MCF 10A (cell line): ENCODE measurements at places on chromosomes 6 and 20. TPM values are rescaled to one million over a fixed set of nuclear protein-coding genes. Genes with fewer than 3 reads are reported as not detected.
A peak's percentile ranks its signal among the peaks of the same experiment; 100 is the strongest.

DNA sequence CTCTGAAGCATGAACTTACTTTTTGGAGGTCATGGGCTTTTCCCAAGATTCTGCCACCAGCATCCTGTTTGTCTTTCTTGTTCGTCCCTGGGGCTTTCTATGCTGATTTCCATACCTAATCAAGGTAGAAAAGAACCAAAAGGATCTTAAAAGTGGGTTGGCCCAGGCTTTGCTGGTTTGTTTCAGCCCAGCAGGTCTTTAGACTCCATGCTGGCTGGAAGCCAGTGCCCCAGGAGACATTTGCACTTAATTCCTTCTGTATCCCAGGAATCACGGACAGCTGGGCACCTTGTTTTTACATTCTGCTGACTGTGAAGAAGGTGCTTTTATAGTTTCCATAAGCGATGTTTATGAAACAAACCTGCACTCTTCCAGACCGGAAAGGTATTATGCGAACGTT lies 195.9 kb downstream of the CDH4 start:
- H3K4me1 ChIP-seq = no peaks in the 10 kb centered on the region
- H3K4me3 ChIP-seq = no peak overlapping the region
- peaks cover 6% of the 10 kb centered on the region for H3K36me3 ChIP-seq
- no peaks in the 10 kb centered on the region for H3K27me3 ChIP-seq
- H3K27ac ChIP-seq = no peak overlapping the region

DNA sequence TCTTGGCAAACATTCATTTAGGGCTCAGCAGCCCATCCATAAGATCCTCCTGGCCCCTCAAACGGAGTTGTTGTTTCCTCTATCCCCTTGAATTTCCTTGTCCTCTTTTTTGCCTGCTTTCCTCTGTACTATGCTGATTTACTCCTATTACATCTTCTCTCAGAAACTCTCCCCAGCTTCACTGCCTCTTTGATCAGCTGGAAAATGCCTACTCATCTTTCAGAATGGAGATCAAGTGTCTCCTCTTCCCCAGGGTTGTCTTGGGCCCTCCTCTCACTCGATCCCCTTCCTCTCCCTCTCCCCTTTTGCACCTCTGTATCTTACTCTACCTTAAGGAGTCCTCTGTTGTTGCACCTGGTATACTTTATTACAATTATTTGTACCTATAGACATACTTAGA lies 60.2 kb downstream of the PHF20 start:
- H3K27me3 ChIP-seq = no peaks in the 10 kb centered on the region
- H3K27ac ChIP-seq = peak overlapping the region; percentile 47
- H3K36me3 ChIP-seq = peaks cover 37% of the 10 kb centered on the region
- no peak for DNase-seq
- H3K4me1 ChIP-seq = peaks cover 6% of the 10 kb centered on the region

ZC2HC1B gene
- not detected in 2 replicates for total RNA-seq

PAK5 gene
- total RNA-seq = not detected in 2 replicates

DNA sequence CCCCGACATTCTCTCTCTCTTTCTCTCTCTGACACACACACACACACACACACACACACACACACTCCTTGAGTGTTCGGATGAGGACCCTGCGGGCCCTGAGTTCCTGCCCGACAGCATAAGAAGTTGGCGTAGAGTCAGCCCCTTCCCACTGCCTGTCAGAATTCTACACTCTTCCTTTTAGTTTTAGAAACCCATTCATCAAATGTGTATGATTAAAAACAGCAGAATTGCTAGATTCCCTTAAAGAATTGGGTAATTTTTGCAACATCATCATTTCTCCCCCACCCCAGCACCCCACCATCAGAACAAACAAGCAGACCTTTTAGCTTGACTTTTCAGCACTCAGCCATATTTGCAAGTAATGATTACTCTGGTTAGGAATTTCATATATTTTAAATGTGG lies 322.8 kb downstream of the FARS2 start:
- no peak overlapping the region for H3K27ac ChIP-seq
- no peaks in the 10 kb centered on the region for H3K27me3 ChIP-seq
- peaks cover 2% of the 10 kb centered on the region for H3K36me3 ChIP-seq
- no peak for DNase-seq
- H3K4me1 ChIP-seq = no peaks in the 10 kb centered on the region

GRCh38 chr6:36769676-36770499 lies 69.4 kb downstream of the CPNE5 start:
- H3K4me3 ChIP-seq = no peak overlapping the region
- peak; percentile 30 for DNase-seq
- no peaks in the 10 kb centered on the region for H3K36me3 ChIP-seq
- H3K4me1 ChIP-seq = peaks cover 17% of the 10 kb centered on the region
- no peaks in the 10 kb centered on the region for H3K27me3 ChIP-seq
- H3K27ac ChIP-seq = peak overlapping the region; percentile 11

DNA sequence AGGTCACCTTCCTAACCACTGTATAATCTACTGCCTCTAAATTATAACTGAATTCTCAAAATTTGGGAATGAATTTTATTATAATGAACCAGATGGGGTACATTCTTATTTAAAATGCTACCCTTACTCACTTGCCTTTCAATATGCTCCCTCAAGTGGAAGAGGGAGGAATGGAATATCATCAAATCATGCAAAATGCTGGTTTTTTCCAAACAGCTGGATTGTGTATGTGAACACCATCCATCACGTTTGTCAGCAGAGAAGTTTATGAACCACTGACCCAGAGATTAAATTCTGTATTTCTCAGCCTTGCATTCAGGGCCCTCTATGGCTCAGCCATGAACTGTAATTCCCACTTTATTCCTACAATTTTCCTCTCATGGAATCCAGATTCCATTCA lies 40.5 kb downstream of the CBLN4 start:
- no peaks in the 10 kb centered on the region for H3K27me3 ChIP-seq
- H3K4me1 ChIP-seq = no peaks in the 10 kb centered on the region
- no peaks in the 10 kb centered on the region for H3K36me3 ChIP-seq
- no peak for DNase-seq
- H3K4me3 ChIP-seq = no peak overlapping the region
